Fibroblast of villous mesenchyme (primary cell): ENCODE measurements at places on chromosomes 12 and 14.

GRCh38 chr12:132165584-132165983 is 21.3 kb downstream of the NOC4L start:
- no peak for DNase-seq

DNA sequence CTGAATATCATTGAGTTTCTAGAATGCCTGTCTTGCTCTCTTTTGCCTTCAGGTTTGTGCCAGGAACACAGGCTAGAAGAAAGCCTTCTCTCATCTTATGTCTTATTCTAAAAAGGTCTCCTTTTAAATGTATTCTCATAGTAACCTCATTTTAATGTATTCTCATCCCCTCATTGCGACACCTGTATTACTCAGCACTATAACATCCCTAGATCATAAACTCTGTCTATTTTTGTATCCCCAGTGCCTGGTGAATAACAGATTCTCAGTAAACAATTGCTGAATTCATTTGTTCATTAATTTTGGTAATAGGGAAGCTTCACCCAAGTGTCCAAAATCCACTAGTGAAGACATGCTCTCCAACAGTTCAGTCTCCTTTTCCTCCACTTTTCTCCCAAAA is 8.8 kb upstream of the LRRK2 start:
- peak; percentile 52 for DNase-seq

- DNase-seq: peak; percentile 67
These were observed 415.5 kb downstream of the PCNX1 start for GRCh38 chr14:71322655-71323250.

- DNase-seq: peak; percentile 65
These were observed 90.7 kb downstream of the PPFIA2 start for GRCh38 chr12:81668475-81668874.

DNA sequence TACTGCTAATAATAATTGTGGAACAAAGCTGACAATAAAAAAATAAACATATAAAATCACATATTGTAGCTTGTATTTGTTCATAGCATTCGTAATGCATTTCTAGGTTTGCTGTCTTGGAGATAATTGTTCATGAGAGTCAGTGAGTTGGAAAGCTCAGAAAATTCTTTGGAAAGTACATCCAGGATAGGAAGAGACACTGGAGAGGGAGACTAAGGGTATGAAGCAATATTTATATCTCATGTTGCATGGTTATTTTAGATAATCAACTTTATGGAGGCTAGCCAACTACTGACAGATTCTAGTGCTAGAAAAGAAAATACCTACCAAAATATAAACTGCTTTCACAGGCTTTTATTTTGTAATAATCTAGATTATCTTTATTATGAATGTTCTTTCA is 1095.2 kb downstream of the FSCB start:
- no peak for DNase-seq

GRCh38 chr14:71022939-71023338 is 115.7 kb downstream of the PCNX1 start:
- no peak for DNase-seq

- DNase-seq: peak; percentile 85
These were observed at the start of gene PAWR for GRCh38 chr12:79690638-79691510. PAWR (minus strand) TSS chr12:79690964; CDS start chr12:79690244, 720 bp downstream.

GRCh38 chr12:103596981-103597380 is 9.9 kb downstream of the STAB2 start:
- DNase-seq: no peak

DNA sequence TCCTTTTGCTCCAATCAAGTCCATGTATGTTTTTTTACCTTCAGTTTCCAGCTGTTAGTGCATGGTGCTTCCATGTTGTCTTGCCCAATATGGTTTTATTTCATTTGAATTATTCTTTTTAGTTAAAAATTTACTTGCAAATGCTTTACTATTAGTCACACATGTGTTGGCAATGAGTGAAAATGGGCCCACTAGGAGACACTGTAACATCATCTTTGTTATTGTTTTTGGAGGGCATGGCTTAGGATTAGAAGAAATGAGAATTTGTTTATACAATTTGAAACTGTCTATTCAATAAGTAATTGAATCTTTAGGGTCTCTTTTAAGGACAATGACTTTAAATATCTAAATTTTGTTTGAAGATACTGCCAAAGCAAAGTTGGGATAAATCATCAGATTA is 133.7 kb downstream of the BRMS1L start:
- DNase-seq: no peak

DNA sequence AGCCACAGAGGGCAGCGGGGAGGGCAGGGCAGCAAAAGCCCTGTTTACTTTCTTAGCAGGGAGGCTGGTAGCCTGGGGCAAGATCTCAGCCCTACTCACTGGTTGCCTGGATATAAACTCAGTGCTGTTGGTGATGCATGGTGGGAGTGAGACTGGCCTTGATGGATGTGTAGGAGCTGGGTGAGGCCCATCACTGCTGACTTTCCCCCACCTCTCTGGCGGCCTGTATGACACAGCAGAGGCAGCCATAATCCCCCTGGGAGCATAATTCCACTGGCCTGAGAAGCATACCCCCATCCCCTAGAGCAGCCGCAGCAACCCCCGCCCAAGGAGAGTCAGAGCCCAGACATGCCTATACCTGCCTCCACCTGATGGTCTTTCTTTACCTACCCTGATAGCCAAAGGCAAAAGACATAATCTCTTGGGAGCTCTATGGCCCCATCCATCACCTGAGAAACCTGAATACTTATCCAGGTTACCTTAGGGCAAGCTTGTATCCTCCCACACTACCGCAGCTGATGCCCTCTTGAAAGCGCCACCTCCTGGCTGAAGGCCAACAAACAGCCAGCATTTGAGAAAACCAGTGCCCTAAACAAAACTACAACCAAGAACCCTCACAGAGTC is 59.3 kb downstream of the DNAI7 start:
- no peak for DNase-seq

DNA sequence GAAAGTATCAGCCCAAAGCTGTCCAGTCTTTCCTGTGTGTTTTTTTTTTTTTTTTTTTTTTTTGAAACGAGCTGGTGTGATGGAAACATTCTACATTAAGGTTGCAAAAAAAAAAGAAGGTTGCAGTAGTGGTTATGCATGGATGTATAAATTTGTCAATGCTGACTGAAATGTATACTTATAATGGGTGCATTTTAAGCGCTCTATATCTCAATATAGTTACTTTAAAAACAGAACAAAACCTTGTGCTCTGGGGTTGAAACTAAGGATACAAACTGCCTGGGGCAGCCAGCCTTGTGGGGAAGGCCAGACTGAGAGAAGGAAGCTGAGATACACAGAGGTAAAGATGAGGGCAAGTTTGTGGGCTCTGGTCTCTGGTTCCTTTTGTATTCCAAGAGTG is 87.3 kb upstream of the RMST start:
- no peak for DNase-seq

GRCh38 chr14:63896278-63896720 is 43.5 kb downstream of the SYNE2 start:
- DNase-seq: peak; percentile 92

- peak; percentile 75 for DNase-seq
These were observed 98.2 kb downstream of the ZFP36L1 start for GRCh38 chr14:68694516-68695235.

GRCh38 chr14:77804592-77804991 is 4.7 kb downstream of the ADCK1 start:
- peak; percentile 12 for DNase-seq

- DNase-seq: no peak
These were observed 50.5 kb downstream of the PLEKHA5 start for GRCh38 chr12:19179986-19180385.

DNA sequence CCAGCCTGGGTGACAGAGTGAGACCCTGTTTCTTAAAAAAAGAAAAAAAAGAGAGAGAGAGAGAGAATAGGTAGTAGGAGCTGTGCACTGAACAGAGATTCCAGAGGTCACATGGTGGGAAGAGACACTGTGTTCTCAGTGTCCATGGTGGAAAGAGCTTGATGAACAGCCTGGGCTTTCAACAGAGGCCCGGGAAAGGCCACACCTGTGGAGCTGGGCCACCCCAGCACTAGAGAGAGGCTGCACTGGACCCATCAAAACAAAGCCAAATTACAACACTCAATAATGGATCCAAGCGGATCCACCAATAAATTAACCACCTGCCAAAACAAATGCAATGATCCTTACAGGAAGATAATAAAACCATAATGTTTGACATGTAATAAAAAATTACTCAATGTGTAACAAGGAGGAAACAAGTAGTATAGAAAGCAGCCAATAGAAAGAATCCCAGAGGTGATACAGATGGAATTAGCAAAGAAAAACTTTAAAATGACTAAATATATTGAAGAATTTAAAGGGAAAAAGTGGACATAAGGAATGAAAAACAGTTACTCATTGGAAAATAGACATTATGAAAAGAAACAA is 44.8 kb upstream of the BCL2L14 start:
- no peak for DNase-seq

DNA sequence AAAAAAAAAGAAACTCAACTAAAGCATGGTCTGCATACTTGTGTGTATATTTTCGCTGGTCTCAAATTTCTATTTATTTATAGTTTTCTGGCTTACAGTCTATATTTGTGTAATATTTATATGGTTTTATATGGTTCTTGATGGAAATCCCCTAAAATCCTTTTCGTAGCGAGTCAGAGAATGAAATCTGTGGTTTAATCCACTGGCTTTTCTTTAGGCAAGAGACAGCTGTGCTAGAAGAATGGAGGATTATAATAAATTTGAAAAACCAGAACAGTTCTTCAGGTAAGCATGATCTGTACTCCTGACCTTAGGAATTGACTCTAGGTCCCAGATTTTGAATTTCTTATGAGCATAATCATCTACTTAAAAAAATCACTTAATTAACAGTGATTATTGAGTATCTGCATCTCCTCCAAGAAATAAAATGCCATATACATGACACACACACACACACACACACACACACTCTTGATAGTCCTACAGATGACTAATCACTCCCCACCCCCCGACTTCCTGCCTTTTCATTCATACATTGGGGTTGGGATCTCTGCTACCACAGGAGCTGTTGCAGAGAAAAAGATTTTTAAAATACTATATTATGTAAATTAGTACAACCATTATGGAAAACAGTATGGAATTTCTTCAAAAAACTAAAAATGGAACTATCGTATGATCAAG is 113.4 kb downstream of the CRADD start:
- peak; percentile 64 for DNase-seq

DNA sequence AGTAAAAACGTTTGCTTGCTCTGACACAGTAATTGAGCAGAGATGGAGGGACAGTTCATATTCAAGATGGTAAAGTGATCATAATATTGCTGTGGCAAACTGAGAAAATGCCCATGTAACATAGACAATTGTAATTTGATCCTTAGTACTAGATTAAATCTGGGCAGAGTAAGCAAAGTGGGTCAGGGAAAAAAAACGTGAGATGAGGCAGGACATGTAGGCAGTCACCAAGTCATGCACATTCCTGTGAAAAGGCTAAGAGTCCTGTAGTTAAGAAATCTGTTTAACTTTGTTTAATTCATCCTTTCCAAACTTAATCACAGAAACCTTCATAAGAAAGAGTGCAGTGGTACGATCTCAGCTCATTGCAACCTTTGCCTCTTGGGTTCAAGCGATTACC is 16.1 kb downstream of the BTBD7 start:
- no peak for DNase-seq
